SHP77 treated with DMSO at 0.1 percent for 48 hours (cell line): ENCODE measurements at places on chromosomes 5 and 9.
A peak's percentile ranks its signal among the peaks of the same experiment; 100 is the strongest.

DNA sequence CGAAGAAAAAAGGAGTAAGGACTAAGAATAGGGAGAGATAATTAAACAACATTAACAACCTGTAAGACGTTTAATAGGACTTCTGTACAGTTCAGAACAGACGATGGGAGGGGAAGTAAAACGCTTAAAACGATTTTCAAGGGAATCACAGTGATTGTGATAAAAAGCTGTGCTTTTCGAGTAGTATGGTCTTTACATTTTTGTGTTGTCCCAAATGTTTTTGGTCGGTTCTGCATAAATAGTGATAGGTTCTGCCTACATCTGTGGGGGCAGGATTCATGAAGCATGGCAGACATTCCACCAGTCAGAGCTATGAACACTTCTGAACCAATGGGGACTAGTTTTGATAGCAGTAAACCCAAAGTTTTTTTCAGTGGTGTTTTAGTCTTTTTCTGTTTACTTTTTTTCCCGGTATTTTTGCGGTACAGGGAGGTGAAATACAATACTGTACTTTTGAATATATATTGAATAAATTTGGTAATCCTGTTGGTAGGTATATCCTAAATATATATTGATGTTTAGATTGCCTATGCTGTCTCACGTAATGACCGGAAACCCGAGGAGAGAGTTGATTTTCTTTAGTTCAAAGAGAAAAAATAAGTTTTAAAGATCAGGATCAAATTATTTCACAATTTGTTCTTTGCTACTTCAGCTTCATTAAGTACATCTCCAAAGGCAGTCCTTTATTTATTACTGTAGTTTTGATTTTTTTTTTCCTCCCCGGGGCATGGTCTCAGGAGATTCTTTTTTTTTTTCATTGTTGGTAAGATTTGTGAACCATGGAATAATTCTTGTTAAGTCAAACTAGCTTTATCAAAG lies 1.3 kb downstream of the ERBIN start:
- no peak for DNase-seq

DNA sequence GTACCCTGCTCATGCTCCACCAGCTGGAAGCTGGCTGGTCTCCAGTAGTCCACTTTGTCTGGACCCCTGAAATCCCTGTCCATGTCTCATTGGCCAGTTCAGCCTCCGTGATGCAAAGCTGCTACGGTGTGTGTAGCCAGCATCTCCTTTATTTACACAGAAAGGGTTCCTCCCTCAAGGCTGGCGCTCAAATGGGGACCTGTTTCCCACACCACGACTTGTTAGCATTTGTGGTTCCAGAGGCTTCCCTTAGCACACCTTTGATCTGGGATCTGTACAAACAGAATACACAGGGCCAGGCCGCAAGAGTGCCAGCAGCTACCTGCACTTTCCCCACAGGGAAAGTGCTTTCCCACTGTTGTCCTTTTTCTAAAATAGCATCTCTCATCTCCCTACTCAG lies 5.7 kb upstream of the SMU1 start:
- no peak for DNase-seq

GRCh38 chr9:81002242-81002641 lies 687.1 kb downstream of the TLE1 start:
- DNase-seq = no peak

DNA sequence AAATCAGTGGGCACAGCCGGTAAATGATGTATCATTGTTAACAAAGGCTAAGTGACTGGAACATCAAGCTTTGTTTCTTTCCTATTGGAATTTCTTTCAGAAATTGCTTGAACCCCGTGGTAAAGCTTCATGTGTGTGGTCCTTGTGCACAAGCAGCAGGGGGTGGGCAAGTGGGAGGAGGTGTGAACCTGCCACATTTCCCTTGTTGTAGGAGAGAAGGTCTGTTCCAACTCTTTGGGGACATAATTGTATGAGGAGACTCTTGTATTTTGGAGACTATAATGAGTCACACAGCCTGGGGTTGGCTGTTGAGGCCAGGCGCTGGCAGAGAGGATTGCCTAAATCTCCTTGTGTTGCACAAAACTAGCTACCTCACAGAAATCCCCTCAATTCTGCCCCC lies 620.5 kb downstream of the IRX1 start:
- DNase-seq = no peak

- DNase-seq = no peak
Observed at GRCh38 chr9:3857673-3858072, 331.9 kb upstream of the RFX3 start.

- no peak for DNase-seq
Observed at GRCh38 chr9:26357803-26358344, 534.7 kb downstream of the CAAP1 start.

DNA sequence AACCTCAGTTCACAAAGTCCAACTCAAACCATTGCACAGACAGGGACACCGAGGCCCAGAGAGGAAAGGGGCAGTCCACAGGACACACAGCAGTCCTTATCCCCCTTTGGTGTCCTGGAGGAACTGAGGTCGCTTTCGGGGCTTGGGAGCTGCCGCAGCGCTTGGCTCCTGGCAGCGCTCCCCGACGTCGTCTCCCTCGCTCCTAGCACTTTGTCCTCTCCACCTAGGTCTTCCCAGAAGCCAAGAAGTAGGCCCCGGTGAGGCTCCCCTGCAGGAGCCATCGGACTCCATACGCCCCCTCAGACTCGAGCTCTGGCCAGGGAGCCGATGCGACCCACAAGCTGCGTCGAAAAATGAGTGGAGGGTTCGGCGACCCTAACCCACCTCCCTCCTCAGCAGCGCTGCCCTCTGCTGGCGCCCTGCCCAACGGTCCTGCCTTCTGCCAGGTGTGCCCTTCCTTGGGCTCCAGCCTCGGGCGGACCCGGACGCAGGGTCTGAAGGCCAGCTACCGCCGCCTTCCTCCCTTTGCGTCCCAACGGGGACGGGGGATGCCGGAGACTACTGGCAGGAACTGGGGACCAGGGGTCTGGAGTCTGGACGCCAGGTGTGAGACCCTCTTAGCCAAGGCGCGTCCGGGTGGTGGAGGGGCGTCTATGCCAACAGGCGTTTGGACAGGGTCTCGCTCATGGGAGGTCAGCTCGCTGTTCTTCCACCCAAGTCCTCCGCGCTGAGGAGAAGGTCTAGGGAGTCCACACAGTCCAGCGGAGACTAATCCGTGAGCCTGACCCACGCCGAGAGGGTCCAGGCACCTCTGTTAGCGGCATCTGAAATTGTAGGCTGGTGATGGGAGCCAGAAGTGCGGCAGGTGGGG lies 2.1 kb upstream of the PRDM12 start:
- no peak for DNase-seq

- DNase-seq = no peak
Observed at GRCh38 chr9:7906783-7907550, 107.4 kb upstream of the DMAC1 start.

DNA sequence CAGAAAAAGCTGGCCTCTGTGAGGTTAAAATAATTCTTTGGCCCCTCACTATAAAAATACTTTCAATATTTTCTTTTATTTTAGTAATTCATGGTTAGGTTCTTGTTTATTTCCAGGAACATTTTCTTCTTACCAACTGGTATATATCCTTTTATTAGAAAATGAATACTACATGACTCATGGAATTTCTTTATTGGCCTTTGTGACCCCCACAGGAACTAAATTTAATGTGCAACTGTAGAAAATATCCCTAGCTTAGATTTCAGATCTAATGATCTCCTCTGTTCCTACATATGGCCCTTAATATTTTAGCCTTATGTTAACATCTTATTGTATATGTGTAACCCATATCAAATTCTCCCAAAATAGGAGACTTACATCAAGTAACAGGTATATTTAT lies 429.9 kb downstream of the NR2F1-AS1 start:
- DNase-seq = no peak

- DNase-seq = peak; percentile 66
Observed at GRCh38 chr9:119905724-119906123, 536.5 kb upstream of the BRINP1 start.

- no peak for DNase-seq
Observed at GRCh38 chr5:135443161-135443960, 3.8 kb downstream of the DCANP1 start.

DNA sequence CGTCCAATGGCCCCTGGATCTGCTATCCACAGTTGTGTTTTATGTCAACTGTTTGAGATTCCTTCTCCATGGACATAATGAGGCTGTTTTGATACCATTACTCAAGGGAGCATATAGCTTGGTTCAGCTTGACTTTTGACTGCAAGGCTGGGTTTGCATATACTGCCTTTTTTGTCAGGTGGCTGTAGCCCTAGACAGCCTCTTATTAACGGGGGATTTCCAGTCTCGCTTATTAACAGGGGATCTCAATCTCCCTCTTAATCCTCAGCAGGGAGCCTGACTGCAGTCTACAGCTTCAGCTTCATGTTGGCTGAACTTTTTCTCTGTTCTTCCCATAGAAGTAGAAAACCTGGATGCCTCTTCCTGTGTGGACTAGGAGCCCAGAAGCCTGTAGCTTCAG lies 73.7 kb upstream of the TNC start:
- no peak for DNase-seq
